ENCODE measurements at places on chromosomes 5 and 9. TPM values are rescaled to one million over a fixed set of nuclear protein-coding genes. Genes with fewer than 3 reads are reported as not detected.

DNA sequence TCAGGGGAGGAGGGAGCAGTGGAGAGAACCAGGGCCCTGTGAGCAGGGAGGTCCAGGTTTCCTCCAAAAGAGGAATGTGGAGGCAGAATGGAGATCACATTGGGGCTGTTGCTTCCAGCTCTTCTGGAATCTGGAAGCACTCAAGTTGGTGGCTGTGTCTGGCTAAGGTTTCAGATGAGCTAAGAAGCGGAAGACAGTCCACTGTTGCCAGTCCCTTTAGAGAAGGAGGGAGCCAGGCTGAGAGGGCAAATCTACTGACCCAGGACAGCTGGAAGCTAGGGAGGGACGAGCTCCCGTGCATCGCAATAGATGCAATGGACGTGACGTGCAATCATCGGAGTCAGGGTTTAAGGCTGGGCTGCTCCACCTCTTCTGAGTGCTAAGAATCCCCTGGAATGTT, 71.2 kb downstream of the TENT4A start:
- no peaks in the 10 kb centered on the region for H3K36me3 ChIP-seq
- no peaks in the 10 kb centered on the region for H3K4me1 ChIP-seq
- no peak overlapping the region for H3K27ac ChIP-seq
- no peaks in the 10 kb centered on the region for H3K27me3 ChIP-seq

DNA sequence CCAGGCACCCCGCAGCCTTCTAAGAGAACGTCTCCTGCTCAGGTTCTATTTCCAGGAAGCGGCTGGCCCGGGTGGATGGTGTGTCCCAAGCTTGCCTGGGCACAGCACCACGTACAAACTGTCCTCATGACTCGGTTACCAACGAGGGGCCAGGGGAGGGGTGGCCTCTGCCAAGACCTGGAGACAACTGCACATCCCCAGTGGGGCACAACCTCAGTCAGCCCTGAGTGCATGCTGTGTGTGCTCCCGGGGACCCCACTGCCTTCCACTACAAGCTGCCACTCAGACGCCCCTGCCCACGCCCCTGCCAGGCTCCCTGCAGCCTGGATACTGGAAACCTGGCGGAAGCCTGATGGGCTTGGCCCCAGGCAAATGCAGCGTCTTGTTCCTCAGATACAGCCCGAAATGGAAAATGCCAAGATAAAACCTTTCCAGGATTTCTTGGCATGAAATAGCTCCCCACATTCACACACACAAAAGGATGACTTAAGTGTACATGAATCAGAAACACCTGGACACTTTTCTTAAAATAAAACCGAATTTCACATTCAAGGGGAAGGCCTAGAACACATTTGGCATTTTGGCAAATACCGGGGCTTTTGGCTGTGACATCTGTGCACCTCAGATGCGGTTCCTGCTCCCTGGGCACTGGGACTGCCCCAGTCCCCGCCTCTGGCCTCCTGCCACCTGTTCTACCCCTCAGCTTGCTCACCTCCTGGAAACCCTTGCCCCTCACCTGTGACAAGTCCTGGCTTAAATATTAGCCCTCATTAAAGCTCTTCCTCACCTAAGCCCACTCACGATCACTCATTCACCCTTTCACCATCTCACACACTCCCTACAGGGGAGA, 62.5 kb downstream of the COL23A1 start:
- H3K4me1 ChIP-seq: no peaks in the 10 kb centered on the region
- peaks cover 10% of the 10 kb centered on the region for H3K27me3 ChIP-seq

GRCh38 chr9:93048566-93049448, 9.7 kb upstream of the SUSD3 start:
- DNase-seq: no peak
- H3K4me3 ChIP-seq: no peak overlapping the region
- H3K36me3 ChIP-seq: no peaks in the 10 kb centered on the region
- peaks cover 34% of the 10 kb centered on the region for H3K4me1 ChIP-seq
- no peak overlapping the region for H3K27ac ChIP-seq

- no peaks in the 10 kb centered on the region for H3K36me3 ChIP-seq
- DNase-seq: no peak
- H3K27me3 ChIP-seq: peaks cover 5% of the 10 kb centered on the region
- H3K27ac ChIP-seq: no peak overlapping the region
- no peak overlapping the region for H3K4me3 ChIP-seq
Observed at GRCh38 chr5:171270136-171270535, 38.9 kb upstream of the TLX3 start.

DNA sequence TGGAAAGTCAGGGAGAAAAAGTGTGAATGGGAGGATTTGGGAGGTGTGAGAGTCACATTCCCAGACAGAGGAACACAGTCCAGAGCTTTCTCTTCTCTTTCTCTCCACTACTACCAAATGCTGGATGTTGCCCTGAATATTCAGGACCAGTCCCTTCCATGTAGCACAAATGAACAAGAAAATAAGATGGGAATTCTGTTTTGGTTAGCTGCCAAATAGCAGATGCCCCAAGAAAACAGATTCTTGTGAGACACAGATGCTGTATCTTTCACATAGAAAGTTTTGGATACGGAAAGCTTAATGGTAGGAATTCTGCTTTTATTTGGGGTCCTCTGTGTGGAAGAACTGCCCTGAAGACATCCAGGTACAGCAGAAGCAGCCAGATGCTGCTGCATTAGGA, 37.8 kb downstream of the PRLR start:
- H3K36me3 ChIP-seq: no peaks in the 10 kb centered on the region
- no peaks in the 10 kb centered on the region for H3K4me1 ChIP-seq
- no peak overlapping the region for H3K4me3 ChIP-seq
- H3K27ac ChIP-seq: no peak overlapping the region

GRCh38 chr5:138489683-138490061, 24.4 kb downstream of the EGR1 start:
- H3K4me3 ChIP-seq: no peak overlapping the region
- H3K27me3 ChIP-seq: no peaks in the 10 kb centered on the region
- H3K4me1 ChIP-seq: peaks cover 22% of the 10 kb centered on the region
- no peak overlapping the region for H3K27ac ChIP-seq
- H3K36me3 ChIP-seq: no peaks in the 10 kb centered on the region

DNA sequence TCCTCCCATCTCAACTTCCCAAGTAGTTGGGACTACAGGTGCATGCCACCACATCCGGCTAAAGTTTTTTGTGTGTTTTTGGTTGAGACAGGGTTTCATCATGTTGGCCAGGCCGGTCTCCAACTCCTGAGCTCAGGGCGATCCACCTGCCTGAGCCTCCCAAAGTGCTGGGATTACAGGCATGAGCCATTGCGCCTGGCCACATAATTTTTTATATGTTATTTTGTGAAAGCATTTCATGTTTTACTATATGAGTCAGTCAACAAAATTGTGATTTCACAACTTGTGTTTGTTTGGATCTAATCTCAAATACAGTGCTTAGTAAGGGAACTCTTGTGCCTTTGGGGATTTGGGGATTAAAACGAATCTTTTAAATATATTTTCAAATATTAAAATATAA, 20.0 kb upstream of the FAM120AOS start:
- H3K4me3 ChIP-seq: no peak overlapping the region
- peaks cover 35% of the 10 kb centered on the region for H3K36me3 ChIP-seq
- peaks cover 6% of the 10 kb centered on the region for H3K4me1 ChIP-seq
- no peak for DNase-seq

GRCh38 chr9:137252555-137253506, 1.7 kb downstream of the STPG3 start:
- no peaks in the 10 kb centered on the region for H3K27me3 ChIP-seq
- no peak overlapping the region for H3K4me3 ChIP-seq
- DNase-seq: no peak
- H3K4me1 ChIP-seq: peaks cover 28% of the 10 kb centered on the region

GRCh38 chr5:59874675-59875074, 18.9 kb downstream of the PDE4D start:
- no peaks in the 10 kb centered on the region for H3K27me3 ChIP-seq
- H3K4me1 ChIP-seq: no peaks in the 10 kb centered on the region
- H3K4me3 ChIP-seq: no peak overlapping the region
- DNase-seq: no peak

- DNase-seq: no peak
- peaks cover 6% of the 10 kb centered on the region for H3K4me1 ChIP-seq
- H3K36me3 ChIP-seq: no peaks in the 10 kb centered on the region
- no peak overlapping the region for H3K27ac ChIP-seq
Observed at GRCh38 chr5:10607666-10608073, 43.8 kb downstream of the ANKRD33B start.

DNA sequence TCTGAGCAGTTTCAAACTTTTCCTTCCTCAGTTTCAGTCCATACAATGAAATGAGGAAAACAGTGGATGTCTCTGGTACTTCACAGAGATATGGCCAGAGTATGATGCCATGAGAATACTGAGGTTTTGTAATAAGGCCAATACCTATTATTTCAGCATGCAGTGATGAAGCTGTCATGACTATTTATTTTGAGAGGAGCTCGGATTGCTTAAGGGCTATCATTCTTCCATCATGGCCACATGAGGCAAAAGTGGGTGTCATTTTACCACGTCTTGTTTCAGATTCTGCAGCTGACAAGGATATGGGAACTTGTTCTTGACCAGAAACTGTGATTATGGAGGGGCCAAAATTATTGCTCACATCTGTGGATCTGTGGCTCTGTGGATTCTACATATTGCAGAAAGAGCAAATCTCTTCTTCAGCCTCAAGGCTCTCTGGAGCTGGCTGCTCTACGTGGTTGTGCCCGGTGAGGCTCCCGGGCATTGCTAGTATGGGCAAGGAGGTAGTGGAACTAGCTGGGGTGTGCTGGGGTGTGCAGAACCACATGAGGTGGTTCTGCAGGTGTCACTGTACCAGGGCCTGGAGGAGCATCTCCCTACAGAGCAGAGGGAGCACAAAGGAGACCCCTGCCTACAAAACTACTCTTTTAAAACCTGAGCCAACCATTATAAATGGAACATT, 180.3 kb downstream of the SEMA6A start:
- no peak for DNase-seq
- no peaks in the 10 kb centered on the region for H3K27me3 ChIP-seq
- H3K4me1 ChIP-seq: no peaks in the 10 kb centered on the region
- no peak overlapping the region for H3K27ac ChIP-seq

GRCh38 chr5:156595132-156595787, 254.8 kb upstream of the PPP1R2B start:
- no peak for DNase-seq
- no peaks in the 10 kb centered on the region for H3K27me3 ChIP-seq
- no peaks in the 10 kb centered on the region for H3K36me3 ChIP-seq
- no peaks in the 10 kb centered on the region for H3K4me1 ChIP-seq

DNA sequence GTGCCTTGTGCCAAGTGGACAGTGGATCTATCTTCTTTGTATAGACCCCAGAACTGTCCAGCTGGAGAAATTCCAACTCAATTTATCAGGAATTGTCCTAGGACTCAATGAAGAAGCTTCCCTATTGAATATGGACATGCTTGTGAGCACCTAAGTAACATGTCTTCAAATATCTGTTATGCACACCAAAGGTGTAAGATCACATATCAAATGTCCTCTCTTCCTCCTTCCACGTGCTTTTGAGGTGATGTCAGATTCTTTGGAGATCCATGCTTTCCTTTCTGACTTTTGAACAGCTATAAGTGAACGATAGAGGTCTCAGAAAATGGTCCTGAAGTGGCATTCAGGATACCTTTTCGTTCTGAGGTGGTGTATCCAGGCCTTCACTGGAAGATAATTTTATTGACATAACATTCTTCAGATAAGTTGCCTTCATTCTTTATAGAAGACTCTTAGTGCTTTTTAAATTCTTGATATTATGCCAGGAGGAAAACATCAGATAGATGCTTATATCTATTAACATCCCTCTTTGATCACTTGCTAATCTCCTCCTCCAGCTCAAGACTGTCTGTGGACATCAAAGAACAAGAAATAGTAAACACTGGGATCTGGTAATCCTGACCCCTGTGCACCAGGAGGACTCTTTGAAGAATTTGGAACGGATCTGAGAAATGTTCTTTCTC, 246.4 kb downstream of the SMARCA2 start:
- H3K4me1 ChIP-seq: no peaks in the 10 kb centered on the region
- H3K4me3 ChIP-seq: no peak overlapping the region
- H3K36me3 ChIP-seq: no peaks in the 10 kb centered on the region

DNA sequence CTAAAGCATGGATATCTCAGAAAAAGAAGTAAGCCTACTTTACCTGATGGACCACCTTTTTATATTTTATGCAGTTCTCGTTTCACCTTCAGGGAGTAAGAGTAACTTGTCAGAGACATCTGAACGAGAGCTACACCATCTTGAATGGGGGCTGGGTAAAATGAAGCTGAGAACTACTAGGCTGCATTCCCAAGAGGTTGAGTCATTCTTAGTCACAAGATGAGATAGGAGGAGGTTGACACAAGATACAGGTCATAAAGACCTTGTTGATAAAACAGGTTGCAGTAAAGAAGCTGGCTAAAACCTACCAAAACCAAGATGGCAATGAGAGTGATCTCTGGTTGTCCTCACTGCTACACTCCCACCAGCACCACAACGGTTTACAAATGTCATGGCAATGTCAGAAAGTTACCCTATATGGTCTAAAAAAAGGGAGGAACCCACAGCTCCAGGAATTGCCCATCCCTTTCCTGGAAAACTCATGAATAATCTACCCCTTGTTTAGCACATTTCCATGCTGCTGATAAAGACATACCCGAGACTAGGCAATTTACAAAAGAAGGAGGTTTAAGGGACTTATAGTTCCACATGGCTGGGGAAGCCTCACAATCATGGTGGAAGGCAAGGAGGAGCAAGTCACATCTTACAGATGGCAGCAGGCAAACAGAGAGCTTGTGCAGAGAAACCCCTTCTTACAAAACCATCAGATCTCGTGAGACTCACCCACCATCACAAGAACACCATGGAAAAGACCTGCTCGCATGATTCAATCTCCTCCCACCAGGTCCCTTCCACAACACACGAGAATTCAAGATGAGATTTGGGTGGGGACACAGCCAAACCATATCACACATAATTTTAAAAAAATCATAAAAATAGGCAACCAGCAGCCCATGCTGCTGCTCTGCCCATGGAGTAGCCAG, 62.5 kb downstream of the GIN1 start:
- no peaks in the 10 kb centered on the region for H3K36me3 ChIP-seq
- no peak for DNase-seq
- no peaks in the 10 kb centered on the region for H3K4me1 ChIP-seq
- H3K27ac ChIP-seq: no peak overlapping the region
- no peak overlapping the region for H3K4me3 ChIP-seq

DNA sequence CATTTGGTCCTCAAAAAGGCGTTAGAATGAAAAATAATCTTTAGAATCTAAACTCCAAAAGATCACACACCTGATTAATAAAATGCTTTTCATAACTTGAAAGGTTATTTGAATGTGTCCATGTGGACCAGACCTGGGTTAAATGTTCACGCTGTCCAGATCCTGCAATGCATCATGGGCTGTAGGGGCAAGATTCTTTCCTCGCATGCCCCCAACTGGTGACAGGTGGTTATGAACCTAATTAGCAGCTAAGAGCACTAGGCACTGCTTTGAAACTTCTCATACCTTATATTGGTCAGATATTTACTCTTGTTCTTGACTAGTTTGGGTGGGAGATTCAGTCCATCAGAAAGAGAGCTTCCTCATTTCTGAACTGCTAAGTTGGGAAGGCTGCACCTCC, 19.3 kb upstream of the PIP5K1B start:
- no peaks in the 10 kb centered on the region for H3K36me3 ChIP-seq
- H3K27ac ChIP-seq: no peak overlapping the region
- DNase-seq: no peak
- H3K4me1 ChIP-seq: no peaks in the 10 kb centered on the region

- H3K36me3 ChIP-seq: no peaks in the 10 kb centered on the region
- H3K27me3 ChIP-seq: no peaks in the 10 kb centered on the region
- DNase-seq: no peak
- no peak overlapping the region for H3K4me3 ChIP-seq
- H3K27ac ChIP-seq: no peak overlapping the region
Observed at GRCh38 chr5:109905906-109906305, 216.2 kb downstream of the MAN2A1 start.

- peaks cover 12% of the 10 kb centered on the region for H3K4me1 ChIP-seq
- H3K27ac ChIP-seq: no peak overlapping the region
- DNase-seq: no peak
- H3K27me3 ChIP-seq: peaks cover under 1% of the 10 kb centered on the region
Observed at GRCh38 chr9:132973713-132974112, 4.8 kb upstream of the GFI1B start.

Gene FABP6
- total RNA-seq: not detected

Gene ARAP3
- total RNA-seq: 20.5 TPM

Gene IL5
- total RNA-seq: not detected

Measured in T-cell (primary cell).